ENCODE measurements at places on chromosomes 2 and 18.

DNA sequence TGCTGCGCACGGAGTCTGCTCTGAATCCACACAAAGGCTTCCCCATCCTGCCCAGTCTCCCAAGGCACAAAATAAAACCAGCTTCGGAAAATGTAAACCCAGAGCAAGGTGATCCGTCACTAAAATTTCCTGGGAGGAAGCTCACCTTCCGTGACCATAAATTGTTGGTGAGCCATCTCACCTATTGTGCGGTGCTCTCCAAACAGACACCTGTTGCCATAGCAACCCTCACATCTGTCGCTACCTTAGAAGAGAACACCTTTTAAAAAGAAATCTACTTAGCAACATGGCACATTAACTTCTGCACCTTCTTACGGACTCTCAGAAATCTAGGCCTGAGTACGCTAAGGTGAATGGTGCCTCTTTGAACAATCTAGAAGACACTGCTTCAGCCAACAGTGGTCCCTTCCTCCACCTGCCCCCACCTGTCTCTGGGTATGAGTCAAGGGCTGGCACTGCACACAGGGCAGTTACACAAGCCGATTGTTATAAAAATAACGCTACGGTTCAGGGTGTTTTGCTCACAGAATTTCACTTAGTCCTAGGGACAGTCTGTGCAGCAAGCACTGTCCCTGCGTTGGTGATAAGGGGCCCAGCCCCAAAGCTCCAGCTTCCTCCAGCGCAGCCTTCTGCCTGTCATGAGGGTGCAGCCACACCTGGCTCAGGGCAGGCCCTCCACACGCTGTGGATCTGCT lies 114.9 kb upstream of the ID2 start:
- no peak for DNase-seq

GRCh38 chr2:42614838-42615237 lies 46.4 kb downstream of the MTA3 start:
- DNase-seq: no peak

DNA sequence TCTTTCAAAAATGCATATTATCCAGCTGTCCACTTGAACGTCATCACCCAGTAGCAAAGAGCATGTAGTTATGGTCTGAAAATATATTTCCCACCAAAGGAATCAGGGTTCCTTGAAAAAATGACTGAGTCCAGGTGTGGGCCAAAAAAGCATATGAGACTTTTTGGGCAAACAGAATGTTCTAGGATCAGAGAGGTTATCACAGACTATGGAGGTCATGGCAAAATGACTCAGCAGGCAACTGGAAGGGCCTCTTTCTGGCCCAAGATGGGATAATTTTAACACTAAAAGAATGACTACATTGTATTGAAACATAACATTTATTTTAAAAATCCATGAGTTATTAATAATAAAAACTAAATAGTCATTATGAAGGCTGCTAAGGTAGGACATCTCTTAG lies 77.1 kb downstream of the COBLL1 start:
- DNase-seq: no peak

- no peak for DNase-seq
Observed at GRCh38 chr2:60488291-60488690, 65.2 kb downstream of the BCL11A start.

- DNase-seq: no peak
Observed at GRCh38 chr2:237995036-237995435, 28.2 kb downstream of the UBE2F start.

GRCh38 chr2:9258953-9259399 lies 52.4 kb downstream of the ASAP2 start:
- no peak for DNase-seq

DNA sequence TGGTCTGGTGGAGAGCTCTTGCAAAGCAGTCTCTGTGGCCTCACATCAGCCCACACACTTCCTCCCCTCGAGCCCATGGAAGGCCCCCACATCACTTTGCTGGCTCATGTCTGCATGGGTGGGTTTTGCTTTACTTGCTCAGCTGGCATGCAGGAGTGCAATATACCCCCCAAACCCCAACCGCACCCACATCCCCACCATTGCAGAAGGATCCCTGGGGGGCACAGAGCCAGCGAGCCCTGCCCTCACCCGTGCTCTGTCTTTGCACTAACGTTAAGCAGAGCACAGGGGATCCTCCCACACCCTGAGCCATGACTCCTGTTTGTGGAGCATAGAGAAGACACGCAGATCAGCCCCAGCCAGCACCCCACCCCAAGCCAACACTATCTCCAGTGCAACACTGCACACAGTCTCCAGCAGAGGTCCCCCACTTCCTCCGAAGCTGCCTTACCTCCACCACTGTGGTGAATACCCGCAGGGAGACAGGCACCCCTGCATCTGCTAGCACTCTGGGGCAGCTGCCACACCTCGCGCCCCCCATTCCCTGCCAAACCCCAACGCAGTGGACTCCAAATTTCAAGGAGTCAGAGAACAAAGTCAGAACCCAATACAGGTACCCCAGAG lies 177.8 kb upstream of the RGPD4 start:
- DNase-seq: no peak

DNA sequence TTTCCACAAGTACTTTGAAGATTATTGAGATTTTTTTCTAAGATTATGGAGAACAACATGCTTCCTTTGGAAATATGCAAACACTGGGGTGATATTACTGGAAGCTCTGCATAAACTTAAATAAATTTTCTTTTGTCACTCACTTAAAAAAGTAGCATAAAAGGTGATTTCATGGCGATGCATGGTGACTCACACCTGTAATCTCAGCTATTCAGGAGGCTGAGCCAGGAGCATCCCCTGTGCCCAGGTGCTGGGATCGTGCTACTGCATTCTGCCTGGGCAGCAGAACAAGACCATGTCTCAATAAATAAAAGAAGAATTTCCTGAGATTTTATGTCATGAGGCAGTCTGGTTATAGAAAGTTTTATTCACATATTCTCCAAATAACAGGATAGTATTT lies 679.1 kb upstream of the CDH2 start:
- no peak for DNase-seq

GRCh38 chr2:22134421-22134820 lies 1010.7 kb downstream of the TDRD15 start:
- DNase-seq: no peak

DNA sequence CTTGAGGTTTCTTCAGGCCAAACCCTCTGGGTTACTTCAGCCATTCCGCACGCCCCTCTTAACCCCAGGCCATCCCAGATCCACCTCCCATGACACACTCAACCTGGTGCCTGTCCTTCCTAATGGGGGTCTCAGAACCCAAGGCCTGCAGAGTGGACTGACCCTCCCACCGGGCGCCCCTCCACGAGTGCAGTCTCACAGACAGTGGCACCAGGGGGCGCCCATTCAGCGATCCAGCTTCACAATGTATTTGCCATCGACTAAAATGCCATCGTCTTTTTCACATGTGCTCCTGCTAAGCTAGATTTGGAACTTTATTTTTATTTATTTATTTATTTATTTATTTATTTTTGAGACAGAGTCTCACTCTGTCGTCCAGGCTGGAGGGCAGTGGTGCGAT lies 38.5 kb downstream of the INPP5D start:
- no peak for DNase-seq

All from activated gamma-delta T cell treated with anti-CD3 and anti-CD28 coated beads, Interleukin-2, amount 50 U/mL, for 16 hours (primary cell).